ENCODE measurements at places on chromosomes 6 and 20.

- no peak for DNase-seq
These were observed 140.1 kb downstream of the NRN1 start for GRCh38 chr6:5866547-5867051.

DNA sequence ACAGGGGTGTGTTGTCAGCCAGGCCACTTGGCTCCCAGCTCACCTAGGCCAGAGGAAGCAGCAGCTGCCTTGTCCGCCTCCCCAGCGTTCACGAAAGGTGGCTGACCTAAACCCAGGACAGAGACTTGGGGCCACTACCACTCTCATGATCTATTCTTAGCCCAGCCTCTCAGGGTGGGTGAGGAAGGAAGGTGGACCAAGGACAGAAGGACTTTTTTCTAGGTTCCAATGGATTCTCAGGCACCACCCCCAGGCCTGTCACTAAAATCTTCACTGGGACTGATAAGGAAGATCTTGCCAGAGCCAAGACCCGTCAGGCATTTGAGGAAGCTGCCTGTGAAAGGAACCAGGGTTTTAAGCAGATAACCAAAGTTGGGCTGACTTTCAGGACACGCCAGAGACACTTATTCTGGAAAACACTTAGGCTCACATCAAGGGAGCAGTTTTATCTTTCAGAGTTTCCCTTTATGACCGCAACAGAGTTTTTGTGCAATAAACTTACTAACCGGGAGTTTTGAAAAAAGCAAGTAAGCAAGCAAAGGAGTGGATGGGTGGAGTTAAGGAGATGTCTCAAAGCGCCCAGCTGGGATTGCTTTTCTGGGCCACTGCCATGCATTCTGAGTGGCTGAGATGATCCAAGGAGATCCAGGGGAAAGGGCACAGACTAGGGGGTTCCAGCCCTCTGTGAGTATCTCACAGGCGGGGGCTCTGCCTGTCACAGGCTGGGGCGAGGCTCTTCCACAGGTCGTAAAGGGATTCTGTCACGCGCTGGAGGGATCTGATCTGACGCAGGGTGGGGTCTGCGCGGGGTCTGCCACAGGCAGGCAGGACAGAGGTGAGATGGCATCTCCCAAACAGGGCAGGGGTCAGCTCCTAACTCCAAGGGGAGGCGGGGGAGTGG is 989 bp downstream of the FITM2 start:
- DNase-seq = peak; percentile 52

DNA sequence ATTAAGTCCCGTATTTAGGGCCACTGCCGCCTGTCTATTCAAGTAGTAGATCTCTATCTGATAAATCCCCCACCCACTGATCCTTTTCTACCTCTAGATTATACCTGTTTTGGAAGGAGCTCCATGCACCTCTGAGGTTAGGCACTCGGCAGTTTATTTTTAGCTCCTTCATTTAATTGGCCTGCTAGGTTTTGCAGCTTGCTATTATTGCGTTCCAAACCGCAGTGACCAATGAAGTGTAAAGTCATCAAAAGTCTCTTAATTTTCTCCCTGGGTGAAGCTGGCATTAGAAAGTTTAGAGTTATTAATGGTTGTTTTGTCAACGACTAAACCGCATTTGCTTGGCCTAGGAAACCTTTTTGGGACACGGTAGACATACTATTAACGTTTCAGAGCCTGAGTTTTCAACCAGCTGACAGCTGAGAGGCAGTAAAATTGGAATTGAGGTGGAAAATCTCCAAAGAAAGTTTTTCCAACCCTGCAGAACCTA is 60.0 kb downstream of the RFPL4B start:
- no peak for DNase-seq

DNA sequence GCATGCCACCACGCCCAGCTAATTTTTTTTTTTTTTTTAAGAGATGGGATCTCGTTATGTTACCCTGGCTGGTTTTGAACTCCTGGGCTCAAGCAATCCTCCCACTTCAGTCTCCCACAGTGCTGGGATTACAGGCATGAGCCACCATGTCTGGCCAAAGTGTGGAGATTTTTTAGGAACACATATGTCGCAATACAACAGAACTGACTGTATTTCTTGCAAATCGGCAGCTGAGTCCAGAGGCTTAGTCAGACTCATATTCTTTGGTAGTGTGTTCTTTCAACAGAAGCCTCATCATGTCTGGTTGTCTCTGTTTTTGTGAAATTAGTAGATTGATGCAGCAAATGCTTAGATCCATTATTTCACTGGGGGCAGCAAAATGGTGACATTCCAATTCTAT is 23.9 kb upstream of the CD164 start:
- no peak for DNase-seq

GRCh38 chr20:42429761-42430458 is 759.8 kb downstream of the PTPRT start:
- no peak for DNase-seq
